SW 1271 (cell line): ENCODE measurements at places on chromosomes 3 and 15.

DNA sequence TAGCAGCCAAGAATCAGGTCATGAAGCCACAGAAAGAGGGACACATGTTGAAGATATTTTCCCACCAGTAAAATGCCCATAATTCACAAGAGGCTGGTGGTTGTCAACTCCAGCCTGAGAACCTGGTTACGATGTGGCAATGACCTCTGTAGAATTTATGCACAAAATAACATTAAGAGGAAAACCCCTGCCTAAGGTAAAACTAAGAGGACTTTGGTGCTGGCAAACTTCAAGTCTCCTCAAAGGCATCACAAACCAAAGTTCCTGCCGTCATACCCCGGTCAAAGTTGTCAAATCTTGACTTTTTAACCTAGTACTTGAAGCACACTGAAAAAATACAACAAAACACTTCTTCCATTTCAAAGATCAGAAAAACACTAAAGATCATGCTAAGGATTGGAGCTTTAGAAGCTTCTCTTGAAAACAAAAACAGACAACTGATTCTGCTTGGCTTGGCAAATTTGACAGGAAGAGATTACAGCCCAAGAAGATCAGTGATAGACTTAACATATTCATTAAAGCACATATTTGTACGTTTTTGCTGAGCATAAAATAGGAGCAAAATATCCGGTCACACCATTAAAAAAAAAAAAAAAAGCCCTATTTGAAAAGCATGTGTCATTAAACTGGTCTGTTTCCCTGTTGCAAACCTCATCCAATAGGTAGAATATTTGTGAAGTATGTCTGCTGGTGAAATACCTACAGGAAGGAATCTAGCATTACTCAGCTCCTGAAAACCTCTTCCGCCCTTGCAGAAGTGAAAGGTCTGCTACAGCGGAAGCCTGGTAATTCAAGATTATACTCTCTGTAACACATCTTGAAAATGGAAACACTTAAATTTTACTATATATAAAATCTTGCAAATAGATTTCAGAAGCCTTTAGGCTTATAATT, 22.8 kb downstream of the EIF4E3 start:
- no peak for DNase-seq

- no peak for DNase-seq
Observed at GRCh38 chr15:54789376-54789775, 407.4 kb downstream of the RSL24D1 start.

GRCh38 chr15:60006873-60007272, 2.8 kb downstream of the FOXB1 start:
- DNase-seq, result no peak

GRCh38 chr3:16130066-16130465, 44.4 kb upstream of the GALNT15 start:
- DNase-seq, result no peak

- no peak for DNase-seq
Observed at GRCh38 chr3:141544697-141545096, 57.9 kb downstream of the RASA2 start.

DNA sequence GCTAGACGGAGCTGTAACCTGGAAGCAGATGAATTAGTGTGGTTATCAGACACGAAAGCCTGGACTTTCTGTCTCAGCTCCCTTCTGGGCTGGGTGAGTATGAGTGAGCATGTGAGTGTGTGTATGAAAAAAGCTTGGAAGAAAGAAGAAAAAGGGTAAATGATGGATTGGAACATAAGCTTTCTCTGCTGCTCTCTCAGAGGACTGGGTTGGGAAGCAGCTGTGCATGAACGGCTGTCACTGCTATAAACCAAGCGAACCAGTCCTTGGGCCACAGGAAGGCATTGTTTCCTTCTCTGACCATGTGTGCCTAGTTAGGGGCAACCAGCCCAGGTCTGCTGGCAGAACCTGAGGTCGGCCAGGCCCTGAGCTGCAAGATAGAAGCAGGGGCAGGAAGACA, 37.0 kb downstream of the UMPS start:
- no peak for DNase-seq

DNA sequence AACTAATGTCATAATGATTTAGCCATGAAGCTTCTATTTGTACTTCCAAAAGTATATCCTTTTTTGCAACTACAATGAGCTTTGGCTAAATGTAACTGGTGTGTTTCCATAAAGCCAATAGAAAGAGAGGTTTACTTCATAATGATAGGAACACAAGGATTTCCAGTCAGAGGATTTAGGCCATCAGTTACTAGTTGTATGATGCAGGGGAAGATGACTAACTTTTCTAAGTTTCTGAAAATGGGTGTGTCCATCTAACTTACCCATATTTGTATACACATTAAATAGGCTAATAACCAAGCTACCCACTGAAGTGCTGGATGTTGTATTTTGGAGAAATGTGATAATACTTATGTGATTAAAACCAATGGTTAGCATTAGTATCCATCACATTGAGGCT, 55.7 kb downstream of the SLC4A7 start:
- DNase-seq, result no peak

GRCh38 chr15:31869686-31870307, 160.5 kb upstream of the CHRNA7 start:
- DNase-seq, result no peak

- no peak for DNase-seq
Observed at GRCh38 chr3:78116874-78117273, 1077.0 kb downstream of the ROBO2 start.

DNA sequence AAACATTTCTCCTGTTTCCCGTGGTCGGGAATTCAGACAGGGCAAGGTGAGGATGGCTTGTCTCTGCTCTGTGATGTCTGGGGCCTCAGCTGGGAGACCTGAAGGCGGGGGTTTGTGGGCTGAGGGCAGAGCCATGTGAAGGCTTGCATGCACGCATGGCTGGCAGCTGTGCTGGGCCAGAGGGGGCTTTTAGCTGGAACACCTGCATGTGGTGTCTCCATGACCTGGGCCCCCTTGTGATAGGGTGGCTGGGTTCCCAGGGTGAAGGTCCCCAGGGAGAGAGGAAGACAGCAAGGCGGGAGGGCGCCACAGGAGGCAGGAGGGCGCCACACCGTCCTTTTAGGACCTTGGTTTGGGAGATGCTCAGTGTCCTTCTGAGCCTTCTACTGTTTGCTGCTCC, 101.6 kb upstream of the PRR23E start:
- no peak for DNase-seq

GRCh38 chr15:68488290-68488689, 56.3 kb upstream of the ITGA11 start:
- DNase-seq, result no peak

GRCh38 chr3:14401692-14402303, 608 bp upstream of the SLC6A6 start:
- no peak for DNase-seq

- DNase-seq, result no peak
Observed at GRCh38 chr15:65085207-65085753, 8.7 kb downstream of the KBTBD13 start.

GRCh38 chr15:58038426-58039078, 27.0 kb downstream of the ALDH1A2 start:
- DNase-seq, result no peak

DNA sequence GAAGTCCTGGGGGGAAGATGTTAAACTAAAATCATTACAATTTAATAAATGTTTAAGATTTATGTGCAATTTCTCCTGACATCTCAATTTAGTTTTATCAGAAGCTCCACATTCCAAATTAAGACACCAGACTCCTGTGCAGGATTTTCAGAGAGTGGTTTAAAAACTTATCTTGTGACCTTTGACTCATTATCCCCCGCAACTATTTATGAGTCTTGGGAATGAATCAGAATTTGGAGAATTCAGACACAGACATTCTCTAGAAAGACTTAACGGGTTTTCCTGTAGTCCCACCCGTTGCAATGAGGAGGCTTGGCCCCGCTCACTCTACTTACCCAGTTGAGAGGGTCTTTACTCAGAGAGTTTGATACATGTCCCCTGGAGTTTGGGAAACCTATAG, 7.1 kb downstream of the OR5K2 start:
- DNase-seq, result no peak

DNA sequence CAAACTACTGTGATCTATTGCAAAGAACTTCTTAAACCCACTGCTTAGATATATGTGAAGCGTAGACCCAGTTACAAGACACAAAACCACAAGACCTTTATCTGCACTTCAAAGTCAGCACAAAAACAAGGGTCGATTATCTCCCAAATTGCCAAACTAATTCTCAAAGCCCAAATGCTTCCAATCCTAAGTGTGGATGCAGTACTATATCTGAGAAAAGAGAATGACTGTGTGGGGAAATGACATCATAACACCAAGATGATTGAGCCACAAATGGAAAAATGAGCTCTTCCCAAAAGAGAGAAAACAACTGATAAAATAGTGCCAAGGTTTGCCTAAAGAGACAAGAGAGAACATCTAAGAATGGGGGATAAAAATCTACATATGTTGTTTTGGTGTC, 86.2 kb downstream of the MEIS2 start:
- DNase-seq, result no peak

DNA sequence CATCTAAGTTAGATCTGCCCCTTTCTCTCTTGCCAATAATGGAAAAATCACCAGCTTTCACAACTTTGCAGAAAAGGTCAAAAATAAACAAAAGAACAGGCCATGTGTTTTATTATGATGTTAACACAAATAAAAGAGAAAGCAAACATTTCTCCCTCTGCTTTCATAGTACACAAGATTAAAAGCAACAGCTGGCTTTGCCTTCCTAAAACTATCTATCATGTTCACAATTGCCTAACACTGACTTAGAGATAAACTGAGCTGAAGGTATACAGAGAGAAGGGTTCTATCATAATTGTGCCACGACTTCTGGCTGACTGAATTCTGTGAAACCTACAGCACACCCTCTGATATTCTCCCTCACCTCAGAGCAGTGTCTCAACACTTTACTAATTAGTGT, 29.4 kb downstream of the AADAC start:
- no peak for DNase-seq

GRCh38 chr3:64120876-64121275, 97.6 kb upstream of the PSMD6 start:
- no peak for DNase-seq

DNA sequence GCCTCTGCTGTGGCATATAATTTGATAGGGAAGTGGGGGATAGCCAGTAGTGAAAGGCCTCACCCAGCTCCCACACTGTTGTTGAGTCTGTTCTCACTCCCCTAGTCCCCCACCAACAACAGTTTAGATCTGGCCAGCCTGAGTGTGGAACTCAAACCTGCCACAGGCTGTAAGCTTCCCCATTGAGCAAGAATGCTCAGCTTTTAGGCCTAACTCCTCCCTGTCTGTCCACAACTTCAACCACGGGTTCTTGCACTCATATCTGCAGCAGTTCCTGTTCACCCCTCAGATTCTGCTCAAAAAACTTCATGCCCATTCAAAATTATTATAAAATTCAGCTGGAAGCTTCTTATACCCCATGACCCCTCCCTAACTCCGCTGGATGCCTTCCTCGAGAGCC, 975.1 kb downstream of the NSUN3 start:
- DNase-seq, result no peak

- DNase-seq, result no peak
Observed at GRCh38 chr15:56942118-56942517, 23.7 kb downstream of the TCF12 start.

GRCh38 chr15:52466134-52466701, 62.5 kb downstream of the MYO5A start:
- no peak for DNase-seq

- no peak for DNase-seq
Observed at GRCh38 chr3:197775317-197775716, 15.7 kb upstream of the LRCH3 start.

GRCh38 chr15:77084436-77084835, 13.5 kb upstream of the TSPAN3 start:
- DNase-seq, result no peak

- no peak for DNase-seq
Observed at GRCh38 chr3:59546522-59546921, 496.7 kb upstream of the CFAP20DC start.

- DNase-seq, result no peak
Observed at GRCh38 chr3:168517249-168518071, 421.7 kb upstream of the GOLIM4 start.

- DNase-seq, result no peak
Observed at GRCh38 chr3:46138581-46138980, 69.5 kb downstream of the CCR1 start.

DNA sequence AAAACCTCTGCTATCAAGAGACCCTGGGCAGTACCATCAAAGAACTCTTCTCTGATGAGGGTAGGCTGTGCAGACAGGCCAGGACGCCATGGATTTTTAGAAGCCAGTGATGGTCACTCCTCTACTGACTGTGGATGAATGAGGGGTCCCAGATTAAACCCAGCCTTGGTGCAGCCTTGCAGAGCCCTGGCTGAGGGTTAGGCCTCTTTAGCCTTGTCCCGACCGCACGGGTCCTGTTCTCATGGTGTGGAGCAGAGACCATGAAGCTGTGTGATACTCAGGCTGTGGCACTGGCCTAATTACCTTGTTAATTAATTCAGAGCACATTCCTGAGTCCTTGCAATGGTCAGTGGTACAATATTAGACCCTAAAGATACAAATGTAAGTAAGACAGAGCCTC, 71.7 kb downstream of the FBN1 start:
- DNase-seq, result no peak

DNA sequence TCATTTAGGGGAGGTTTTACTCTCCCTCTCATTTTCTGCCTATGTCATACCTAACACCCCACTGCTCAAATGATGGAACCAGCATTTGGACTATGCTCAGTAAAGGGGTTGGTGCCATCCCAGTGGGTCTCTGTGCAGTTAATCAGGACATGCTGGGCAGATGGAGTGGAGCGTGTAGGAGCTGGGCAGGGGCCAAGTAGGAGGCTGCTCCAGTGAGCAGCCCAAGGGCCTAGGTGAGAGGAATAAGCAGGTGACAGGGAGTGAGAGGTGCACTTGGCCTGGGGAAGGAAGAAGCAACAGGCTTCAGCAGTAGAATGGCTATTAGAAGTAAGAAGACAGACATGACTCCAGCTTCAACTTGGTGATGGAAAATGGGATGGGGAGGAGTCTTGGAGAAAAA, 72.2 kb downstream of the EPHB1 start:
- no peak for DNase-seq

GRCh38 chr15:60128000-60128376, 123.9 kb downstream of the FOXB1 start:
- peak; percentile 65 for DNase-seq

- DNase-seq, result no peak
Observed at GRCh38 chr3:42651248-42652091, 2.0 kb upstream of the ZBTB47 start.

GRCh38 chr15:35455201-35455600, 90.8 kb downstream of the DPH6 start:
- no peak for DNase-seq
